ENCODE measurements at places on chromosomes 16 and 17. TPM values are rescaled to one million over a fixed set of nuclear protein-coding genes. Genes with fewer than 3 reads are reported as not detected.

DNA sequence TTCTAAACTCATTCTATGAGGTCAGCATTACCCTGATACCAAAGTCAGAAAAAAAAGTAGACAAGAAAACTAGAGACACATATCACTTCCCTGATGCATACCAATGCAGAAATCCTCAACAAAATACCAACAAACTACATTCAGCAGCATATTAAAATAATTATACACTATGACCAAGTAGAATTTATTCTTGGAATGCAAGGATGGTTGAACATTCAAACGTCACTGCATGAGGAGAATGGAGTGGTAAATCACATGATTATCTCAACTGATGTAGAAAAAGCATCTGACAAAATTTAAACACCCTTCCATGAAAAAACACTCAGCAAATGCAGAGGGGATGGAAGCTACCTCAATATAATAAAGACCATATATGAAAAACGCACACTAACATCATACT lies 155.0 kb upstream of the KCNJ18 start:
- no peak for DNase-seq

DNA sequence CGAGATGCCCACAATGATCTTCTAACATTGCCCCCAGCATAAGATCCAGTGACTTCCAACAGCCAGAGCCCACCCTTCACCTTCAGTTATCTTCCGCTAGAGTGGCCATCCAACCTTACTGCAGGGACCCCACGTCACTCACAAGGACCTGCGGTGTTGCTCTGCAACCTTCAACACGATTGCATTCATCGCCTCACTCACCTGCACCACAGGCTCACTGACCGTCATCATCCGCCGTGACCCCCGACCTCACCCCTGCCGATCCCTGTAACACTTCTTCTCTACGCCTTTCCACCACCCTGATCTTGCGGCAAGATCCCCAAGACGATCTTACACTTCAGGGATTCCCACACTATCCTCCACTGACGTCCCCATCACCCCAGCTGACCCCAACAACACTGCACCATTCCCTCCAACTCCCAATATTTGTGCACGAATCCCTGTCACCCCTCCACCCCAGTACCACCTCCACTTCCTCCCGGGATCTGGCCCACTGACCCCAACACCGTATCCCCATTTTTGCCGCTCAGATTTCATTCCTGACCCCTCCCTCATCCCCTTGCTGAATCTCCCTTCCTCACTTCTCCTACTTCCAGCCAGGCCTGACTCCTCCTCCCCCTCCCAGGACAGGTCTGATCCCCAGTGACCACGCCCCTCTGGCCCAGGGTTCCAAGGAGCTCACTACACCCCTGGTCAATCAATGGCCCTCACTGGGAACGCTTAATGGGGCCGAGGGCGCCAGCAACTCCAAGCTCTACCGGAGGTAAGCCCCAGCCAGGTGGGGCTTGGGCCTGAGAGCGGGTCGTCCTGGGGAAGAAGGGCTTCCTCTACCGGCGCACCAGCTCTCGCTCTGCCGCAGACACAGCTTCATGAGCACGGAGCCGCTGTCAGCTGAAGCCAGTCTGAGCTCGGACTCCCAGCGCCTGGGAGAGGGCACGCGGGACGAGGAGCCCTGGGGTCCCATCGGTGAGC lies 7.6 kb downstream of the RUNDC3A start:
- DNase-seq, result no peak

The TBX21 gene
- total RNA-seq, result 58.3 TPM

- no peak for DNase-seq
Observed at GRCh38 chr16:50369133-50369804, 481 bp upstream of the BRD7 start.

DNA sequence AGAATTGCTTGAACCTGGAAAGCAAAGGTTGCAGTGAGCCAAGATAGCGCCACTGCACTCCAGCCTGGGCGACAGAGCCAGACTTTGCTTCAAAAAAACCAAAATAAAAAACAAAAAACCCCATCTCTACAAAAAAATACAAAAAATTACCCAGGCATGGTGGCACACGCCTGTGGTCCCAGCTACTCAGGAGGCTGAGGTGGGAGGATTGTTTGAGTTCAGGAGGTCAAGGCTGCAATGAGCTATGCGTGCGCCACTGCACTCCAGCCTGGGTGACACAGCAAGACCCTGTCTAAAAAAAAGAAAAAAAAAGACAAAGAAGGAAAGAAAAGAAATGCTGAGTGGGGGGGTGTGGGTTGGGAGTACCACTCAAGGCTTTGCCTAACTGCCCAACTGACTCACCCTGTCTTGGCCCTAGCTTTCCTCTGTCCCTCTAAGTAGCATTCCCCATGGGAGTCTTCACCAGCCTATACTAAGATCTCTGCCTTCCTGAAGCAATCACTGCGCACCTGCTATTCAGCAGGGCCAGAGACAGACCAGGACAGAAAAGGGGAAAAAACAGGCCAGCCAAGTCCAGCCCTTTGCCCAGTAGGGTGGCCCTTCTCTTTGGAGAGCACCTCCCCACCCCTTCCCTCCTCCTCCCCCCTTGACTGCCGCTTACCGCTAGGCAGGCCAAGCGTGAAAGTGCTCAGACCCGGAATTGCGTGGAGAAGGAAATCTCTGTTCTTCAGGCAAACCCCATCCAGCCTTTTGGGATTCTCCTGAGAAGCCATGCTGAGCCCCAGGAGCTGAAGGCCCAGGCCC lies 45.8 kb downstream of the RTN4RL1 start:
- DNase-seq, result no peak

GRCh38 chr16:14438256-14438655 lies 191.8 kb downstream of the PARN start:
- DNase-seq, result no peak

- DNase-seq, result peak; percentile 43
Observed at GRCh38 chr17:80871341-80871740, 120.3 kb upstream of the CHMP6 start.

The ARL17A gene
- total RNA-seq, result 20.5 TPM

- DNase-seq, result peak; percentile 60
Observed at GRCh38 chr17:48023400-48024148, 14.0 kb downstream of the COPZ2 start.

- no peak for DNase-seq
Observed at GRCh38 chr17:19268611-19269010, 31.4 kb downstream of the EPN2 start.

DNA sequence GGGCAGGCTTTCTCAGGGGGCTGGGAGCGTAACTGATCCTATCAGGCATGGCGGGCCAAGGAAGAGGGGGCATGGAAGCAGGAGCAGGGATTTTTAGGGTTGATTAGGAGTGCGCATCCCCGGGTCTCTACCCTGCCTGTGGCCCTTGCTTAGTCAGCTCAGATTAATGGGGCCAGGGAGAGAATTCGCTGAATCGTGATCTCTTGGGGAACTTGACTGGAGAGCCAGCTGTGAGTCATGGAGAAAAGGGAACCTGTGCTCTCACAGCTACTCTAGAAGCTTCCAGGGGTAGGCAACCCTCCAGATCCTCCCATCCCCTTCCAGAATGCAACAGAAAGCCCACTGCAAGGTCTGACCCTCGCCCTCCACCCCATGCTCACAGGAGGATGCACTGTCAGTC lies 3.6 kb downstream of the FOXN1 start:
- DNase-seq, result no peak

DNA sequence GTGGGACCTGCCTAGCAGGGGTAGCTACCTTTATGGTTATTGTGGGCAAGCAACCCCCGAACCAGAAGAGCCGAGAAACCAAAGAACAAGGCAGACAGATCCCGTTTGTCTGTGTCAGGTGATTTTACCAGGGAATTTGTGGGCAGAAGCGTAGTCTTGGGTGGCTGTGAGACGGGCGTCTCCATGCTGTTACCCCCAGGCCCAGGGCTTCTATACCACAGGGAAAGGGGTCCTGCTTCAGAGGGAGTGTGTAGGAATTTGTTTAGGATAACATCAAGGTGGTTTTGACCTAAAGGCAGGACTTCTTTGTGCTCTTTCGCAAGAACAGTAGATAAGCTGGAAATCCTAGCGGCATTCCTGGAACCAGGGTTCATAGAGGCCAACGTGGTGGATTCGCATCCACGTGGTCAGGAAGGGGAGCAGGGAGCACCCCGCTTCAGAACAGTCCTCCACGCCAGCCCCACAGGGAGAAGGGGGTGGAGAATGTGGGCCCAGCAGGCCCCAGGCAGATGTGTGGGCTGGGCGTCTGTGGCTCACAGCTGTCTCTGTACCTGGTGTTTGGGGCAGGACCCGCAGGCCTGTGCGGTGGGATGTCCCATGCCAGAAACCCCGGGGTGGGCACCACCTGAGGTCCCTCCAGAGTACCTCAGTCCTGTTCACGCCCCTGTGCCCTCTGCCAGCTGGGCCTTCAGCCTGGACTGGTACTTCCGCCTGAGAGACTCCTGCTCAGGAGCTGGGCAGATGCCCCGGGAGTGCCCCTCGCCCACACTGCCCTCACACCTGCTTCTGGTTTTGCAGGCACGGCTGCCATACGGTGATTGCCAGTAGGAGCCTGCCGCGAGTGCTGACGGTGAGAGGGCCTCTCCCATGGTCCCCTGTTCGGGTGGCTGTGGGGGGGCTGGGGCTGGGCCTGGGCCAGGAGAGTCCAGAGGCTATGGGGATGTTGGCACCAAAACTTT lies 4.1 kb downstream of the DECR2 start:
- DNase-seq, result no peak

DNA sequence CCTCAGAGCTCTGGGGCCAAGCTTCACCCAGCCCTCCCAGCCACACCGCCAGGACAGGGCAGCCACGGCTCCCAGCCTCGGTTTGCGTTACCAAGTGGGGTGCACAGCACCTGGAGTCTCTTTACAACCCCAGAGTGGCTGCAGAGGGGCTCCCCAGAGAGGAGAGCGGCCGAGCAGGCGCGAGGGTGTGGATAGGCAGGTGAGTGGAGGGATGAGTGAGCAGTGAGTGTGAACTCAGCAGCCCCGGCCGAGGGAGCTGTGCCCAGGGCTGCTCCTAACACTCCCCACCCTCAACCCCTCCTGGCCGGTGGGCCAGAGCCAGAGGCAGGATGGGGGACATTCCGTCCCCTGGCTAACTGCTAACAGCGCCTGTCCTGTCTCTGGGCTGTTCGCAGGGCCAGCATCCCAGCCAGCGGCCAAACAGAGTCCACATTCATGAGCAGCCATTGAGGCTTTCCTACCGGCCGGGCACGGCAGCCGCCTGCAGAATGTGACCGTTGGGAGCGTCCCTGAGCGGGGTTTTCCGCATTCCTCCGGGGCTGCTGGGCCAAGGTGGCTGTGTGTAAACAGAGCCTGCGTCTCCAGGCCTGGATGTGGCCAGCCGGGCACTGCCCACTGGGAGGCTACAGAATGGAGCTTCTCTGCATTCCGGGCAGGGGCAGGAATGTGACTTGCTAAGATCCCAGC lies 5.3 kb downstream of the ZNF469 start:
- DNase-seq, result no peak

DNA sequence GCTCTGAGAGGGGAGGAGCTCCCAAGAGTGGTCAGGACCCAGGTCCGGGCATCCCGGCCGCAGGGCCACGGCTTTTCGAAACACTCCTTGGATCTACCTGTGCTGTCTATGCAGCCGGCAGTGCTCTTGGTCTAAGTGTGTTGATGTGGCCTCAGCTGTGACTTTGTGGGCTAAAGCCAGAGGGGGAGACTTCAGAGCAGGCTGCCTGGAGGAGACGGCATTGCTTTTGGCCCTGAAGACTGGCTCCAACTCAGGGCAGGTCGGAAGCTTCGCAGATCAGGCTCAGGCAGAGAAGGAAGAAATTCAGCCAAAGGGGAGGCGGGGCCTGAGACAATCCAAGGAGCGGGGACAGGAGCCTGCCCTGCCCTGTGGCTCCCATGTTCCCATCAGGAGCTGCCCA lies 31.4 kb downstream of the PIEZO1 start:
- no peak for DNase-seq

- DNase-seq, result no peak
Observed at GRCh38 chr17:69822314-69822875, 252.6 kb upstream of the KCNJ16 start.

- DNase-seq, result no peak
Observed at GRCh38 chr16:46899443-46900143, 15.4 kb downstream of the GPT2 start.

DNA sequence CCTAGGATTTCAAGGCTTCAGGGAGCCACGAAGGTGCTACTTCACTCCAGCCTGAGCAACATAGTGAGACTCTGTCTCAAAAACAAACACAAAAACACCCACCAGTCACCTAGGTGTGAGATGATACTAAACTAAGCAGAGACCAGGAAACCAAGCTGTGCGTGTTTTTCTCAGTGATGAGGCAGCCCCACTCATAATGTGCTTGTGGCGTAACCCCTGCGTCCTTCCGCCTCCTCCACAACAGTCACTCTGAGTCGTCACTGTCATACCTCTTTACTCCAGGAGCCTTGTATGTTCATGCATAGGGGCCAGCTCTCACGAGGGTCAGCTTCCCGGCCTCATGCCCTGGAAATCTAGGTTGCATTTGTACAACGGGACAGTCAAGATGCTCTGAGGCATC lies 31.1 kb upstream of the SLC47A1 start:
- DNase-seq, result peak; percentile 65

The RBFOX1 gene
- total RNA-seq, result not detected

GRCh38 chr16:5056352-5056751 lies 9.4 kb downstream of the C16orf89 start:
- DNase-seq, result peak; percentile 46

- no peak for DNase-seq
Observed at GRCh38 chr16:67120025-67120424, 10.3 kb downstream of the PHAF1 start.

- no peak for DNase-seq
Observed at GRCh38 chr16:5971924-5972323, 874.3 kb upstream of the EEF2KMT start.

The MT4 gene
- not detected for total RNA-seq

- no peak for DNase-seq
Observed at GRCh38 chr16:72821185-72821950, 226.6 kb downstream of the ZFHX3 start.

- no peak for DNase-seq
Observed at GRCh38 chr16:85031451-85031850, 3.9 kb downstream of the KIAA0513 start.

- DNase-seq, result no peak
Observed at GRCh38 chr17:46178550-46179214, 14.5 kb downstream of the KANSL1 start.

DNA sequence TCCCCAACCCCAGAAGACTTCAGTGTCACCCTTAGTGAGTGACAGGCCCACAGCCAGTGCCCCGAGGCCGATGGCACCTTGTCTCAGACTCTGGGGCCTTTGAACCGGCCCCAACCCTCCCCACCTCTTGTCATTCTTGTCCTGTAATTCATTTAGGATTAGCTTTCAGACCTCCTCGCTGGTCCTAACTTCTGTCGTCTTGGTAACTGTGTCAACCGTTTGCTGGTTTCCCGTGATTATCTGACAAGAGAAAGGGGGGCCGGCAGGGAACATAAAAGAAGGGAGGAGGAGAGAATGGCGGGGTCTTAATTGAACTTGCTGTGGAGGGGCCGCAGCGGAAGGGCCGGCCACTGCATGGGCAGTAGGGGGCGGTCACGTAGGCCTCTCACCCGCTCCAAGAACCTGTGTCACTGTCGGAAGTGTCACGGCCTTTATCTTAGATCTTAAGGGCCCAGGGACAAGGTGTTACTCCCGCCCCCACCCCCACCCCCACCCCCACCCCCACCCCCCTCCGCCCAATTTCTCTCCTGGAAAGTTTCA lies 46.5 kb upstream of the GSE1 start:
- no peak for DNase-seq

The HS3ST4 gene
- not detected for total RNA-seq

GRCh38 chr17:32970281-32970680 lies 21.4 kb upstream of the SPACA3 start:
- DNase-seq, result no peak
